AG04449 (cell line): ENCODE measurements at places on chromosomes 11 and 22.

- no peak for DNase-seq
Observed at GRCh38 chr11:2089536-2090165, 49.5 kb downstream of the IGF2 start.

DNA sequence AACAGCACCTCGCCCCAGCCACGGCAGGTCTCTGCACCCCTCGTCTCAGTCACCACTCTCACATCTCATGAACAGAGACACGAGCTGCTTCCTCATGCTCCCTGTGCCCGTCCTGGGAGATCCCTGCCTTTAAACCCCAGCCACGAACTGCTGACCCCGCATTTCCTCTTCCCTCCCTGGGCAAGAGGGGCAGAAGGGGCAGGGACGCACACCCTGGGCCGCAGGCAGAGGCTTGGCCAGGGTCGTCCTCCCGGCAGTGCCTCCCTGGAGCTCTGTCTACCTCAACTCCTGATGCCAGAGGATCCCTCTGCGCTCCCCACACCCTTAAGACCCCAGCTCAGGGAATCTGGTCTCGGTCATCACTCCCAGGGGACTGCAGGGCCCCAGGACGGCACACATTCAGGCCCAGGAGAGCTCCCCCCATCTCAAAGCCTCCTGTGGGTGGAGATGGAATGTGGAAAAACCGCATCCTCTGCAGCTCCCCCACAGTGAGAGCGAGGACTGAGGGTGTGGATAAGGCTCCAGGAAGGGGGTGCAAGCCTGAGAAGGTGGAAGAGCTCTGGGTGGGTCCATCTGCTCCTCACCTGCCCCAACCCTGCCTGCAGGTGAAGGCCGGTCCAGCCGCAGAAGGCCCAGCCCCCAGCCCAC is 1.2 kb downstream of the BID start:
- no peak for DNase-seq

DNA sequence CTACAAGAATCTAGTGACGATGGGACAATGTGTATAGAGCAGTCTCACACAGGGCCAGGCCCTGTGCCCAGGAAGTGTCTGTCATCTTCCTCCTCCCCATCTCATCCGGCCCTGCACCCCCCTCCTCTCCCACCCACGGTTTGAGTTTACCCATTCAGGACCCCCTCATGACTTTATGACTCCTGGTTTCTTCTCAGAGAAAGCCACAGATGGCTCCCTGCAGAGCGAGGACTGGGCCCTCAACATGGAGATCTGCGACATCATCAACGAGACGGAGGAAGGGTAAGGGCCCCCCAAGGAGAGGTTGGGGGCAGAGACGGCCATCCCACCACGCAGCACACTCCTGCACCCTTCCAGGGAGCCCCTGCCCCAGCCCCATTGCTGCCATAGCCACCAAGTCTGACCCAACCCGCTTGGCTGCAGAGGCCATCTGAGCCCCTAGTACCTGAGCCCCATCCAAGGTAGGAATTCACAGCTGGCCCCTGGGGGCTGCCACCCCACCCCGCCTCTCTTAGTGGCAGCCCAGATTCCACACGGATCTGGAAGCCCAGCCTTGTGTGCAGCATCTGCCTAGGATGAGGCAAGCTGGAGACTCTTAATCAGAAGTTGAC is 18.1 kb downstream of the TOM1 start:
- no peak for DNase-seq

DNA sequence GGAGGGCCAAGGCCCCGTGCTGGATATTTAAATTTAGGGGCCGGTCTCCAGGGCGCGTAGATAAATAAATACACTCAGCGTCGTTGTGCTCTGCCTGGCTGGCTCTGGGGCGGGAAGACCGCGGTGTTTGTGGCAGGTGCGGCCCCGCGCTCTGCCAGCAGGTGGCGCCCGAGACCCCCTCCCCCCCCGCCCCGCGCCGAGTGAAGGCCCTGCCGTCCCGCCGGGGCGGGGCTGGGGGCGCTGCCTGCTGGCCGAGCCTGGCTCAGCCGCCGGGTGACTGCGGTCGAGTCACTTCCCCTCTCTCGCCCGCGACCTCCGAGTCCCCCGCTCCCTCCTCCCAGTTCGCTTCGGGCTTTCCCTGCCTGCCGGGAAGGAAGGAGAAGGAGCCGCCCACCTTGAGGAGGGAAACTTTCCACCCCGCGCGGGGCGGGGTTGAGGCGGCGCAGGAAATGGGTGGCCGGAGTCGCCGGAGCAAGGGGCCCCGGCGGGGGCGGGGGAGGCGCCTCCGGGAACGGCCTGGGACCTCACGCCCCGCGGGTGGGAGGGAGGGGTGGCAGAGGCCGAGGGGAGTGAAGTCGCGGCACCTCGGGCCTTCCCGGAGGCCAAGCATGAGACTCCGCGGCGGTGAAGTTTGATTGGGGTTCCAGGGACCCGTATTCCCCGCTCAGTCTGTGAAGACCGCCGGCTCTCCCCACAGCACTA is 1.6 kb upstream of the EHBP1L1 start:
- peak; percentile 54 for DNase-seq

DNA sequence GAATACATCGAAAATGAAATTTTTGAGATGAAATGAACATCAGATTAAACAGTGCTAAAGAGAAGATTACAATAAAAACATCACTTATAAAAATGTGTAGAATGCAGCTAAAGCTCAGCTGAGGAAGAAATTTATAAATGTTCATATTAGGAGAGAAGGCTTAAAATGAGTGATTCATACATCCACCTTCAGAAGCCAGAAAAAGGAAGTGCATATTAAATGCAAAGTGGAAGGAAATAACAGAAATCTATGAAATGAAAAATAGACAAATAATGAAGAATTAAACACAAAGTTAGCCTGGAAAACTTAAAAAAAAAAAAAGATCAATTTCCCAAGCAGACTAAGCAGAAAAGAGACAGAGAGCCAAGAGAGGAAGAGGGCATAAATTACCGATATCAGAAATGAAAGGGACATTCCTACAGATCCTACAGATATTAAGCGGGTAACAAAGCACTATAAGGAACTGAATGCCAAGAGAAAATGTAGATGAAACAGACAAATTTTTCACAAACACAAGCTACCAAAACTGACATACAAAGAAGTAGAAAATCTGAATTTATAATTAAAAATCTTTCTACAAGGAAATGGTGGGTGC is 7.2 kb upstream of the MOB2 start:
- no peak for DNase-seq

DNA sequence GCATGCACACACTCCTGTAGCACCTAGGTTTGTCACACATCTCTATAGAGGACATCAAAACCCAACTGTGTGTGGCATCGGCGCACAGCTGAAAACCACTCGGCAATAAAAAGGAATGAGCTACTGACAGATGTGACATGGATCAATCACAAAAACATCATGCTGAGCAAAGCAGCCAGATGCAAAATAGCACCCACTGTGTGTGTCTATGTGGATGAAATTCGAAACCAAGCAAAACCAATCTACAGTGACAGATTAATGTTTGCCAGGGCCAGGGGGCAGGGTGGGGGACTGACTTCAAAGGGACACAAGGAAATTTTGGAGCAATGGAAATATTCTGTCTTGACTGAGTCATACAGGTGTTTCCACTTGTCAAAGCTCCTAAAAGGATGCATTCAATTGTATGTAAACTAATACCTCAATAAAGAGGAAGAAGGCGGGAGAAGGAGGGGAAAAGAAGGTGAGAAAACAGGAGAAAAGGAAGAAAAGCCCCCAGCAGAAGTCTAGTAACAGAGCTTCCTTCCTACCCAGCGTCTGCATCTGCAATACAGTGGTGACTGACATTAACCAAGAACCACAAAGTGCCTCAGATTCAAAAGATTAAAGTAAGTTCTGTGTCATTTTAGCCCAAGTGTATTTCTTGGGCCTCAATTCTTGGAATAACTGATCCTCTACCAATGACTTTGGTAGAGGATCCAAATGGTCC is 49.8 kb downstream of the PACSIN2 start:
- no peak for DNase-seq
